ENCODE measurements at places on chromosomes 7 and 10. TPM values are rescaled to one million over a fixed set of nuclear protein-coding genes. Genes with fewer than 3 reads are reported as not detected.

- DNase-seq, result no peak
These were observed 171.4 kb upstream of the HABP2 start for GRCh38 chr10:113381416-113381815.

DNA sequence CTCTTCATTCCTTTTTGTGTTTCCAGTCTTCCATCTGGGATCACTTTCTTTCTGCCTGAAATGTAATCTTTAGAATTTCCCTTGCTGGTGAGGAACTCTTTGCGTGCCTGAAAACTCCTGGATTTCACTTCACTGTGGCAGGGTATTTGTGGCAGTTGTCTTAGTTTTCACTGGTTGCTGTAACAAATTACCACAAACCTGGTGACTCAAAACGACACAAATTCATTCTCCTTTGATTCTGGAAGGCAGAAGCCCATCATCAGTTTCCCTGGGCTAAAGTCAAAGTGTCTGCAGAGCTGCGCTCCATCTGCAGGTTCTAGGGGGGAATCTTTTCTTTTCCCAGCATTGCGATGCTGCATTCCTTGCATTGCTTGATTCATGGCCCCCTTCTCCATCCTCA lies 109.3 kb downstream of the RBM20 start:
- no peak for DNase-seq

- DNase-seq, result peak; percentile 45
These were observed 408.1 kb downstream of the AUTS2 start for GRCh38 chr7:70006261-70006920.

The HOXA7 gene
- 20.7 TPM for polyA plus RNA-seq

DNA sequence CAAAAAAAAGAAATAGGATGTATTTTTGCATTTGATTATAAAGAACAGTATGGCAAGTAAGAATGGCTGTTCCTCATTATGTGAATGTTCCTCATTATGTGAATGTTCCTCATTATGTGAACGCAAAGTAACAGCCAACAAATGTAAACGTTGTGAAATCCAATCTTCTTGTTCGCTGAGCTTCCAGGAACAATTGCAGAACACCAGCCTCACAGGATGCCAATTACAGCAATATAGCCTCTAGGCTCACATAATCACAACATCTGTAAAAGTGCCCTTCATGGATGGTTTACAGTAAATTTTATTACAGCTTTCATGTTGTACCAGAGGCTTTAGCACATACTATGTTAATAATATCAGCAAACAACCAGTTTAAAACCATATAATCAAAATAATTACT lies 71.6 kb downstream of the THSD7A start:
- no peak for DNase-seq

DNA sequence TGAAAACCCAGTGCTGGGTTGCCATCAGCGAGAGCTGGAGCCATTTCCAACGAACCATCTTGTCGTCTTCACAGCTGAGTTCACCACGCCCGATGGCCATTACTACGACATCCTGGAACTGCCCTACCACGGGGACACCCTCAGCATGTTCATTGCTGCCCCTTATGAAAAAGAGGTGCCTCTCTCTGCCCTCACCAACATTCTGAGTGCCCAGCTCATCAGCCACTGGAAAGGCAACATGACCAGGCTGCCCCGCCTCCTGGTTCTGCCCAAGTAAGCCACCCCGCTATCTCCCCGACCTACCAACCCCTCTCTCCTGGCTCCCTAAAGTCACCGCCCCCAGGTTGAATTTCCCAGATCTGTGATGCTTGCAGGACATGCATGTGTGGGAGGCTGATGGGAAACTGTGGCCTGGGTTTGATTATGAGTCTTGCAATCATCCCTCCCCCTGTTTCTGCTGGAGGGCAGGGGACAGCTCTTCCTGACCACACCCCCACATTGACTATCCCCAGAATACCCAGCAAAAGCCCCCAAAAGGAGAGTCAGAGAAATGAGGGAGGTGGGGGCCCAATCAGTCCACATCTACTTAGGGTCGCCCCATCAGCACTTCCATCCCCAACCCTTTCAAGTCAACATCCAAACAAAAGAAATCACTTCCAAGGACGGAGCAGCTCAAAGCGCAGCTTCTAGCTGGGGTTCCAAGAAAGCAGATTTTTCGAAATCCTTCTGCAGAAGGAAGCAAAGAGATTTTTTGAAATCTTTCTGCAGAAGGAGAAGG lies 6.9 kb downstream of the SERPINE1 start:
- no peak for DNase-seq

The FBXO24 gene
- 1.0 TPM for polyA plus RNA-seq
